ENCODE measurements at places on chromosomes 2 and 18.

DNA sequence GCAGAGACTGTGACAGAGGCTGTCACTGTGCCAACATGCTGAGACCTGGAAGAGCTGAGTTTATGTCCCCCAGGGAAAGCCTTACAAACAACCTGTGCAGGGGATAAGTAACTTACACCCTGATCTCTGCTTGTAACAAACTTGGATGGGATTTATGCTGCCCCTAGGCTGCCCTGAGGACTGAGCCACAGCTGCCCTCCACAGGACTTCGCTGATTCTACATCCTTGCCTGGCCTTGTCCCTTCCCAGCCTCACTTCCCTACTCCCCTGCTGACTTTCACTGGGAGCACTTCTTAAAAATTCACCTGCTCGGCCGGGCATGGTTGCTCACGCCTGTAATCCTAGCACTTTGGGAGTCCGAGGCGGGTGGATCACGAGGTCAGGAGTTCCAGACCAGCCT lies 45.9 kb upstream of the ASAP2 start:
- DNase-seq = no peak

DNA sequence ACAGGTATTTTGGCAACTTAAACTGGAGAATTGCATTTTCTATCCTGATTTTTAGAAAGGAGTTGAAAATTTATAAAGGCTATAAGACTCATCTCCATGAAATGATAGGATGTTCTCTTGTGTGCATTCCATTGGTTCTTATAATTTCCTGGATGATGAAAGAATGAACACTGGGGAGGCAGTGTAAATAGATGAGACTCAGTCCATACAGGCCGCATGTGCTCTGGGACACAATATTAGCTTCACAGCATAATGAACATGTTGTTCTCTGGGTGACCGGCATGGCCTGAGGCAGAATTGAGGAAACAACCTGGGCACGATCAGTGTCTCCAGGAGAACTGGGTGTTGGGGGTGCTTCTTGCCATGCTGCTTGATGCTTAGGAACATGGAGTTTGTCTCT lies 38.8 kb downstream of the AOX1 start:
- DNase-seq = peak; percentile 95

- peak; percentile 39 for DNase-seq
Observed at GRCh38 chr2:112869258-112869842, 32.8 kb upstream of the IL1B start.

GRCh38 chr2:44328750-44329149 lies 32.5 kb downstream of the PREPL start:
- no peak for DNase-seq

GRCh38 chr2:51516667-51517066 lies 484.7 kb upstream of the NRXN1 start:
- DNase-seq = peak; percentile 10

GRCh38 chr2:112121682-112122254 lies 16.4 kb upstream of the FBLN7 start:
- DNase-seq = peak; percentile 62

- no peak for DNase-seq
Observed at GRCh38 chr18:26736301-26736700, 129.2 kb downstream of the AQP4 start.

DNA sequence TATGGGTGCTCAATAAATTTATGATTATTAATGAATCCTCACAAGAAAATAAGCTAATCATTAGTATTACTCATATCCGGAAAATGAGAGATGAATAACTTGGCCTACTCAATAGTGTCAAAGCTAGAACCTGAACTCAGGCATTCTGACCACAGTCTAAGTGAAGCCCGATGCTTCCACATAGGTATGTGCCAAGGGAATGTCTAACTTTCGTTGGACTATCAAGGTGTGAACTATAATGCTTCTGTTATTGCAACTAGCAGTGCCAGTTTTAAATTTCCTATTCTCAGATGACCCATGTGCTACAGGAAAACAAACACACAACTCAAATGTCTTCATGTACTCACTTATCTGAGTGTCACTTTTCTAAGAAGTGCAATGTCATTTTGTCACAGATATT lies 1.8 kb downstream of the BARD1 start:
- peak; percentile 8 for DNase-seq

GRCh38 chr2:7899241-7899640 lies 782.6 kb upstream of the ID2 start:
- DNase-seq = no peak

DNA sequence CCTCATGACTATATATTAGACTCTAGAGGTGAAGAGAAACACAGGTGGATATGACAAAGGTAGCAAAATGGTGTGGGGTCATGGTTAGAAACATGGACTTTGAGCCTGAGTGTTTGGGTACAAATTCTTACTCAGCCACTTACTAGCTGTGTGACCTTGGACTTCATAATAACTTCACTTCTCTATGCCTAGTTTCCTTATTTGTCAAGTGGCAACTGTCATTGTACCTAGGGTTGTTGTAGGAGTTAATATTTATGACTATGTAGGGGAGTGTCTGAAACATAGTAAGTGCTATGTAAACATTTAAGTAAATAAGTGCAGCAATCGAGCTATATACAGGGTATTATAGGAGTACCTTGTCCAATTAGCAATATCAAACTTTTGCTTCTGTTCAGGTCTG lies 49.7 kb upstream of the RAPH1 start:
- no peak for DNase-seq

DNA sequence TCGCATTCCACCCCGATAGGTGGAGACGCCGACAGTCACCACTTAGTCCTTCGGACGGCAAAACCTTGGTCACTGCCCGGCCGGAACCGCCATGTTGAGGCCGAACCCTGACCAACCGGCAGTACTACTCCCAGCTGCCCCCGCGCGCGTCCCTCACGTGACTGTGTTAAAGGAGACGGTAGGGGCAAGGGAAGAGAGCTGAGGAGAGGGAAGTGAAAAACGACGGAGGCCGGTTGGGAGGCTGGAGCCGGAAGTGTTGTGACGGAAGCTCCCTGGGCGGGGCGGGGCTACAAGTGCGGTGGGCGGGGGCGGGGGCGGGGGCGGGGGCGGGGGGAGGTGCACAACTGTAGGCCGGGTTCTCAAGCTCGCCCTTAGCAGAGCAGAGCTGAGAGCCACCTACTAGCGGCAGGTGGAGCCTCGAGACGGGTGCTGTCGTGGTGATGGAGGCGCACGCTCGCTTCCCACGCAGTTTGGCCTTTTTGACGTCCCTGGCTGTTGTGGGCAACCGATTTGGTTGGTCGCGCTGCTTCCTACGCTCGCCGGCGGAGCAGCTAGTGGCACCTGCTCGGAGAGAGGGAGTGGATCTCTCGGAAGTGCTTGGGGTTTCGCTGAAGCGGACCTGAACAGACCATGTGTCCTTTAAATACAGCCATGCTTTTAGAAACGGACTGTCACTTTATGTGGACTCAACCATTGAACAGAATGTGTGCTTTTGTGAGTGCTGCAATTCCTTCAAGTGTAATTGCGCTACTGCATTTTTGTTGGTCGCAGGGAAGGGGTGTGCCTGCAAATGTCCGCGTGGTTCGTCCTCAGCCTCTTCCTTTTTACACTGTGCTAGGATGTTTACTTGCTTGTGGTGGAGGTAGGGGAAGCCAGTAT lies at the start of gene TRAPPC8:
TRAPPC8 (minus strand) TSS at position 130 of the 879 bp plus-strand sequence. CDS start 364 bp downstream, outside the sequence.
- DNase-seq = peak; percentile 99

GRCh38 chr2:30990671-30991070 lies 147.6 kb downstream of the GALNT14 start:
- no peak for DNase-seq

GRCh38 chr2:120600335-120600734 lies 135.3 kb upstream of the GLI2 start:
- no peak for DNase-seq

DNA sequence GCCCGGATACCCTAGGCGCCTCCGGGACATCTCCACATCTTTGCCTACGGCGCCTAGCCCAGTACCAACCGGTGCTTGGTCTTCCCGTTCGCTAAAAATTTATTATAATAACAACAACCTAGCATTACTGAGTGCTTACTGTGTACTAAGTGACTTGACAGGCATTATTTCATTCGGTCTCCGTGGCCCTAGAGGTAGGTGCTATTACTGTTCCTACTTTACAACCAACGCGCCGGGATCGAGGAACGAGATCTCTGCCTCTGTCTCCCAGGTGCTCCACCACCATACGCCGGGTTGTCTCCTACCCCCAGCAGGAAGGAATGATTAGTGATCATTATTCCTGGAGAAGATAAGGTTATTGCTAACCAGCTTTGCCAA lies 657 bp upstream of the BIN1 start:
- DNase-seq = peak; percentile 49

- no peak for DNase-seq
Observed at GRCh38 chr2:230991598-230991997, 4.3 kb upstream of the SPATA3 start.

Data from iris pigment epithelial cell (primary cell).